ENCODE measurements at places on chromosomes 7 and 10.

GRCh38 chr10:96720422-96721206 is at the start of gene PIK3AP1:
Gene PIK3AP1, minus strand, starts transcription at chr10:96720514. Its CDS starts 120 bp downstream, at chr10:96720394.
- peak; percentile 54 for DNase-seq

DNA sequence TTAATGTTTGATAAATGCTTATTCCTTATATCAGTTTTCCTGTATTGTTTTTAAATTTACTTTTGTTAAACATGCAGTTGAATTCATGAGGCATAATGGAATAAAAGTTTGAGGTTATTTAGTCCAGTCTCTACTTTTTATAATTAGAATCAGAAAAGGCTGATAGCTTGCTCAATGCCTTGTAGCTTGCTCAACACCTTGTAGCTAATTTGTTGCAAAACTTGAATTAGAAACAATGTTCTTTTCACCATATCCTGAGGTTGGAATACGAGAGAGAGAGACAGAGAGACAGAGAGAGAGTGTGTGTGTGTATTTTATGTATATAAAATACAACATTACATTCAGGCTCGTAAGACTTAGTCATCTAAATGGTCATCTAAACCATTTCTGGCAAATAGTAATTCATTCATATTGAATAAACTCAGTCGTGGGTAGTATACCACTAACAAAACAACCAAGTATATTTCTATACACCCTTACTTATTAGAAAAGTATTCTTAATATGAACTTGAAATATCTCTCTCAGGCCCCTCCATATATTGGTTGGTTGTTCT is 243.5 kb downstream of the ADK start:
- no peak for DNase-seq

DNA sequence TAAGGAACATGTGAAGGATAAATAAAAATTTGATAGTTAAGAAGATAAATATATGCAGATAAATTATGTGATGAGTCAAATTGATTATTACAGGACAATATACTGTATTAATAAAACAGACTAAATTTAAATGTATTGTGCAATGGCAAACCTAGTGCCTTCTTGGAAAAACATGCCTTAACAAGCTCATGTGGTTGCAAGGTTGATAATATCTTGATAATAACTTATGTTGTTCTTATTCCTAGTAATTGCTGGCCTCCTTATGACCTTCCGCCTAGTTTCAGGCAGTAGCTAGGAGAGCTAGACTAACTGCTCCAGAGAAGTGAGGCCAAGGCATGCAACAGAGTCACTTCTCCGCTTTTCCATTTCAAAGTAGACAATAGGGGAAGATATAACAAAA is 7.6 kb upstream of the RAB11FIP2 start:
- no peak for DNase-seq

DNA sequence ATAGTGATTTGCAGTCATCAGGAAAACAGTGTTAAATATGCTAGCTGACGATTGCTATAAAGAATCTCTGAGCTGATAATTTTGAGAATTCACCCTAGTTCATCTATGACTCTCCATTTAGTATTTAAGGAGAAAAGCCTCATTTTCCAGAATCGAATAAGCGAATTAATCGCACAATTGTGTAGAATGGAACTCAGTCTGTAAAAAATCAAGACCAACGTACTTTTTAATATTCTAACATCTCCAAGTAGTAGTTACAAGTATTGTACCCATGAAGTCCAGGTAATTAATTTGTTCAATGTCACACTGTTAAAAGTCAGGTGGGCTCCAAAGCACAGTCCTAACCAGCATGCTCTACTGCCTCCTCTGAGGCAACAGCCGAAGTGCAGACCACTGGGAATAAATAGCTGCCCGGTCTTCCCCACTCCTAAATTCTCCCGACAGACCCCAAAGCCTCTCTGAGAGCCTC is 380 bp upstream of the AGBL3 start:
- DNase-seq = no peak

GRCh38 chr10:68327889-68328786 is 3.7 kb upstream of the HNRNPH3 start:
- DNase-seq = no peak

DNA sequence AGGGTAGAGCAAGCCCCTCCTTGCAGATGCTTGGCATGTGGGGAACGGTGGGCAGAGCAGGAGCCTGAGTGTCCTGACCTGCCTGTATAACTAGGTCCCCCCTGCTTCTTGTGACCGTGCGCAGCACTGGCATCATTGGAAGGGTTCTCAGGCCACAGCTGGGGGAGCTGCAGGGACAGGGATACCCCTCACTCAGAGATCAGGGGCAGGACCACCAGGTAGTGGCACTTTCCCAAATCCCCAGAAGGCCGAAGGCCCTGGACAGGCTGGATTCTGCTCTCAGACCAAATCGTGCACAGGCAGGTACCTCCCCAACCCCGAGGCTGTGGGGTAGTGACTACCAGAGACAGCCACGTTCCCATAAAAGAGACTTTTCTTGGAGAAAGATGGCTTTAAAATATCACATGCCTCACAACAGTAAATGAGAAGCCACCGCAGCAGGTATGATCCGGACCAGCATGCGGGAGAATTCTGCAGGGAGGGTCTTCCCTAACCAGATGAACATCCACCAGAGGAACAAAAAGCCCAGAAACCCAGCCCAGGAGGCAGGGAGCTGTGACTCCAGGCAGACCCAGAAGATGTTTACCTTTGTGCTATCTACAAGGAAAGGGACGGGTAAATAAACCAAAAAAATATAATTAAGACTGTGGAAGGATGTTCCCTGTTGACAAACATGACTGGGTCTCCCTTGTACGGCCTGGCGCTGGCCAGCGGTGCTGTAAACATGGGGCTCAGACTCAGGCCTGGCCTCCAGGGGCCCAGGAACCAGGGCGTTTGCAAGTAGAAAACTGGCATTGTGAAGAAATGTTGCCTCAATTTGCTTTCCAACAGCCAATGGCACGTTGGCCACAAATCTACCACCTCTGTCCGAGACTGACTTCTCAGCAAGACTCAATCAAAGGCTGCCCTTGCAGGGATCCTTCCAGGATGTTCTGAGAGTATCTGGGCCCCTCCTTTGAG is 180.0 kb downstream of the TNS3 start:
- no peak for DNase-seq

DNA sequence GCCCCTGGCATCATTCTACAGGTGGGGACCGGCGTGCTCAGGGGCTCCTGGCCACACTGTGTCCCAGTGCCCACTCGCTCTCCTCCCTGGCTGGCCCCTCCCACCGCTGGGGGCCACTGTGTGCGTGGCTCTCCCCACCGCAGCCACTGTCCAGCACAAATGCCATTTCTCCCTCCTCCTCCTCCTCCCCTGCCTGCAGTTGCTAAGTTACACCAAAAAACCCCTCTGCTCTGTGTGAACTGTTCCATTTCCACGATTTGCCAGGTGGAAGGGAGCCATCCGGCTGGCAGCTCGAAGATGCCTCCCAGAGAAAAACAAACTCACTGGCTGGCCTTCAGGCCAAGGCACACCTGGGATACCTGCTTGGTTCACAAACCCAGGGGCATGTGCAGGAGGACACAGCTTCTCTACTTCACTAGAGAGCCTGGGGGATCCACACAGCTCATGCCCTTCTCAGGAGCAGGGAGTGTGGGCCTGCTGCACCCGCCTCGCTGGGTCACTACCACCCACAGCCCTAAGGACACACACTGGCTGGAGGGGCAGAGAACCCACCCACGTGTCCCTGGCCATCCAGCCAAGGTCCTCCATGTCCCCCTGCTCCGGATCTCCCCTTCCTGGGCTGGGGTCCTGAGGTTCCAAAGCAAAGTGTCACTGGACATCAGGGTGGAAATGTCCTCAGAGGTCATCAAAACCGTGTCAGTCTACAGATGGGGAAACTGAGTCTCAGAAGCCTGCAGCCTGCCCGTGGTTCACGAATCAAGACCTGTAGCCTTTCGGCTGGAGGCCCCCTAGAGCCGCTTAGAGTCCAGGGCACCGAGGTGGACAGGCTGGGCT is 1.7 kb downstream of the RASGEF1A start:
- no peak for DNase-seq

DNA sequence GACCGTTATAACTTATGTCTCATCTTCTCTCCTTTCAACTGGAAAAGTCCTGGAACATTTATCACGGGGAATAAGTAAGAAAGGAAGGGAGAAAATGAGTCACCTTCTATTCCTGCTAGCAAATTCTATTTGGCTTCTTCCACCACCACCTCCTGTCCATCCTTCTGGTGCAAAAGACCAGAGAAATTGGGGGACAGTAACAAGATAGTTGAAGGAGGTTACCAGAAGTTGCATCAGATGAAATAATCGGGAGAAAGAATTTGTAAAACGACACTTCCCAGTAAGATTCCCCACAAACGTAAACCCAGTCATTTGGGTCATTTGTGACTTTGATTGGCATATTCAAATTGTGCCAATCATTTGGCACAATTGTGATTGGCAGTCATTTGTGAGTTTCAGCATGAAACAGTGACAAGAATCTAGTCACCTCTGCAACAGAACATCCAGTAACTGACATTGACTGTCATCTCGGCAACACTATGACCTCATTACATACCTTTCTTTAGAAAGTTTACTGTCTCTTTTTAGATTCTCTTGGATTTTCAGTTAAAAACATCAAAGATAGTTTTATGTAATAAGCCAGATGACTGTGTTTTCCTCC is 51.3 kb upstream of the PIK3CG start:
- DNase-seq = no peak

- no peak for DNase-seq
Measured at GRCh38 chr10:12375076-12375504, 25.7 kb downstream of the CAMK1D start.

- no peak for DNase-seq
Measured at GRCh38 chr7:139471740-139472353, 11.6 kb downstream of the KLRG2 start.

DNA sequence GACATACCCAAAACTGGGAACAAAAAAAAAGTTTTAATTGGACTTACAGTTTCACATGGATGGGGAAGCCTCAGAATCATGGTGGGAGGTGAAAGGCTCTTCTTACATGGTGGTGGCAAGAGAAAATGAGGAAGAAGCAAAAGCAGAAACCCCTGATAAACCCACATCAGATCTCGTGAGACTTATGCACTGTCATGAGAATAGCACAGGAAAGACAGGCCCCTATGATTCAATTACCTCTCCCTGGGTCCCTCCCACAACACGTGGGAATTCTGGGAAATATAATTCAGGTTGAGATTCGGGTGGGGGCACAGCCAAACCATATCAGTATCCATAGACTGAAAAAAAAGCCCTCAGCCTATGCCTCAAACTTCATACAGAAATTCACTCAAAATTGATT is 647.2 kb downstream of the GRID1 start:
- no peak for DNase-seq

DNA sequence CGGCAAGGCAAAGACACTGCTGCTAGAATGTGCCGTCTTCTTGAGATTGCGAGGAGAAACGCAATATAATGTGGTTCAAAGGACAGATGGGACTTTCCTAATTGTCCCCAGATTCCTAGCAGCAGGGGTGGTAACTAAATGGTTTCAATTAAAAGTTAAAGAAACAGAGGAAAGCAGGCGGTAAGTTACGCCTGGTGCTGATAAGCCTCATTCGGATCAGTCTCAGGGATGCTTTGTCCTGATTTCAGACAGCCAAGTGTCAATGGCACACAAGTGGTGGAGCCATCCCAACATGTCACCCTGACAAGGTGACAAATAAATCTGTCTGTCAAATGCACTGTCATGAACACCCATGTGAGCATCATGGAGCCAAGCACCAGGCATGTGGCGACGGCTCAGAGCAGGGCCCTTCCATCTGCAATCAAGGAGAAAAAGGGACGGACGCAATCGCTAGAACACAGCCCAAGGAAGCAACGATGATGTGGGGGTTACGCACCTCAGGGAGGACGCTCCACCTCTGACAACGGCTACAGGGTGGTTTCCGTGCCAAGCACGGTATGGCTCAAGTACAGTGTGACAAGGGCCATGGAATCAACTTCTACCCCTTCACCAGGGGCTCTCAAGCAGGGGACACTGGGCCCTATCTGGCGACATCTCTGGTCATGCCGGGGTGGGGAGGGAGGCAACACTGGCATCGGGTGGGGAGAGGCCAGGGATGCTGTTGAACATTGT is 66.2 kb downstream of the CTBP2 start:
- DNase-seq = no peak

- DNase-seq = no peak
Measured at GRCh38 chr10:108244443-108245228, 1080.1 kb upstream of the SORCS1 start.

GRCh38 chr7:3956949-3957348 is 655.9 kb downstream of the SDK1 start:
- DNase-seq = no peak

- DNase-seq = no peak
Measured at GRCh38 chr7:26659121-26659520, 205.3 kb downstream of the SKAP2 start.

- DNase-seq = no peak
Measured at GRCh38 chr7:54719974-54720373, 39.0 kb downstream of the SEC61G start.

DNA sequence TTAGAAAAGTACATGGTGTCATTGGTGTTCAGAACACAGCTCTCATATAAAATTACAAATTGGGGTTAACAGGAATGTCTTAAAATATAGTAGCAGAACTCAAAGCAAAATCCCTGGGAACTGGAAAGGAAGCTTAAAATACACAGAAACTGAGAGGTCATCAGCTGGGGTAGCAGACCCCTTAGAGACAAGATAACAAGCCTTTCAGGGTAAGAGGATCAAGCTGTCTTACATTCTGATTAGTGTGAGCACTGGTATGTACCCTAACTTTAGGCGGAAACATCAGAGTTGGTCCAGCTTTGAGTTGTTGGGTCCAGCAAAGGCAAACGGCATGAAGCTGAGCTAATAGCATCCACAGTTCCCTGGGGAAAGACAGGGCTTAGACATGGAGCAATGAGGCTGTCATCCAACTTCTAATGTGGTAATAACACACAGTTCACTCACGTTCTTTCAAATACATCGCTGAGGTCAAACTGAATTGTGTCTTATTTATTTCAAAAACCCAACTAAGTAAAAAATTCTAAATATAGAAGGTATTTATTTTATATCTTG is 32.6 kb downstream of the ARHGAP21 start:
- DNase-seq = no peak

DNA sequence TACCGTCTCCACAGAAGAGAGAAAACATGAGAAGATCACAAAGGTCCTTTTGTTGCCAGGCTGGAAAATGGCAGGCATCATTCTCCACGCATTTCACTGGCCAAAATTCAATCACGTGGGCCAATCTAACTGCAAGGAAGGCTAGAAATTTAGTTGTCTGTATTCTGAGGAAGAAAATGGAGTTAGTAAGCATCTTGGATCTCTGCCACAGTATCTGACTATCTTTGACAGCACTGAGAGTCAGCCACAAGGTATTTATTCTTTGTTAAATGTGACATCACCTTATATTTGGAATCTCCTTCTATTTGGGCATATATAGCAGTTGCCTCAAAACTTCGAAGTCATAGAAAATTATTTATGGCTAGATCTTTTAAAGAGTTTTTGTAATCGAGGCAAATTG is 213.9 kb downstream of the NSUN6 start:
- DNase-seq = no peak

- no peak for DNase-seq
Measured at GRCh38 chr7:96300502-96300901, 21.4 kb downstream of the SLC25A13 start.

- DNase-seq = peak; percentile 39
Measured at GRCh38 chr10:100969187-100970075, at the start of gene SEMA4G. Gene SEMA4G, plus strand, starts transcription at chr10:100969504. Its CDS starts 3,409 bp downstream, at chr10:100972913.

GRCh38 chr10:97719602-97720001 is 6.1 kb downstream of the MARVELD1 start:
- DNase-seq = no peak

GRCh38 chr7:1654738-1655475 is 15.2 kb upstream of the ELFN1 start:
- DNase-seq = no peak

All from CD4-positive, alpha-beta T cell treated with Interleukin-21 for 1 hour (primary cell).